ENCODE measurements at places on chromosomes 1 and 21.
A peak's percentile ranks its signal among the peaks of the same experiment; 100 is the strongest.

DNA sequence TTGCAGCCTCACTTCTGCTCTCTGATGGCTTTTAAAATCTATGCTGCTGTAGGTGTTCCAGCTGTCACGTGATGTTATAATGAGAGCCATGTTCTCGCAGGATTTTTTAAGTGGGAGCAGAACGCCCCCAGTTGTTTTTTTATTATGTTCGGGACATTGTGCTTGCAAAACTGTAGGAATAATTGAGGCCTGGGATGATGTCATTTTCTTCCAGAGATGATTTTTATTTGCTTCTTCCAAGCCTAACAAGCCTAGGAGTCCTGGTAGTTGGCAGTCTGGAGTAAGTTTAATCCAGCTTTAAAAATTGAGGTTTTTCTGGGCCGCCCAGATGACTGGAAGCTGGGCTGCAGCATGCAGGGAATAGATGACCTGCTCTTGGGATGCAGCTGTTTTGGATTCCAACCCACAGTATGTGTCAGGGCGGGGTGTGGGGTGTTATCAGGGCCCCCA, 34.6 kb upstream of the CHIT1 start:
- DNase-seq = no peak
- H3K4me1 ChIP-seq = peaks cover 10% of the 10 kb centered on the region
- H3K36me3 ChIP-seq = no peaks in the 10 kb centered on the region
- H3K27ac ChIP-seq = no peak overlapping the region
- no peak overlapping the region for H3K4me3 ChIP-seq
- H3K27me3 ChIP-seq = no peaks in the 10 kb centered on the region

DNA sequence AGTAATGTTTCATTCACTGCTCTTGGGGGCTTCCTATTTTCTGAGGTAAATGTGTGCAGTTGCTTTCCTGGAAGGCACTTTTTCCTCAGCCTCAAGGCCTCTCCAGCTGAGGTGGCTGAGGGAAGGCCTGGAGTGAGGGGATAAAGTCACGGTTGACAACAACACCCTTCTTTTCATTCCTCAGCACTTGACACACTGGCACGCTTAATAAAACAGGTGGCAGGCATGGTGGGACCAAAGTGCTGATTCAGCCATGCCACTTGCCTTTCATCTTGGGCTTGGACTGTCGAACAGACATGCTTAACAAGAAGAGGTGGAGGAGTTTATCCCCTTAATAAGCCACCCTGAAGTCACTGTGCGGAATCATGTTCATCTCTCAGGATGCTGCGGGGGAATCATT, 23.6 kb upstream of the GRHL3 start:
- no peak for DNase-seq
- H3K27me3 ChIP-seq = no peaks in the 10 kb centered on the region
- H3K27ac ChIP-seq = peak overlapping the region; percentile 31
- no peaks in the 10 kb centered on the region for H3K36me3 ChIP-seq
- H3K4me3 ChIP-seq = no peak overlapping the region

DNA sequence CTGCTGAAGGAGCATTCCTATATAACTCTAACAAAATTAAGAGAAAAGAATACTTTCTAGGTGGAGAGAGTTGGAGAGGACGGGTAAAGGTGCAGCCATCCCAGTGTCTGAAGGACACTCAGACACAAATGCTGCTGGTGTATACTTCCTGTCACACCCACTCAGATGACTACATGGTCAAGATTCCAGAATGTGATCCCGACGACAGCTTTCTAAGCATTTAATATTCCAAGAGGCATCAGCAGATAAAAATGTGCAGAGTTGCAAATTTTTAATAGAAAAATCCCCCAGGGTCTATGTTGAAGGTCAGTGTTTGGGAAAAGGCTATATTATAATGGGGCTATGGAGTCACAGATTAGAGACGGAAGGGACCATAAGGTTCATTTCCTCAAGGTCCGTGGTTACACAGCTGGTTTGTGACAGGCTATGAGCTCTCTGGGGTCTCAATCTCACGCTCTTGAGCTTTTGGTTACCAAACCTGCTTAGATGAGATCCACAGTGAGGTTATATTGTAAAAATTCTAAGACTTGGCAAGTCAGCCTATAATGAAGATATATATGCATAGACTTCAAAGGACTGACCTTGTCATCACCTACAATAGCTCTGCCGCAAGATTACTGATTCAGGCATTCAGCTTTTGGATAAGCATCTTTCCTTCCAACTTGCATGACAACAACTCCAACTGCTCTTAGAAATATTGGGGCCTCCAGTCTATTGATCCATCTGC, 35.1 kb downstream of the ZNF281 start:
- peaks cover 3% of the 10 kb centered on the region for H3K4me1 ChIP-seq
- H3K27me3 ChIP-seq = no peaks in the 10 kb centered on the region
- no peaks in the 10 kb centered on the region for H3K36me3 ChIP-seq
- no peak overlapping the region for H3K4me3 ChIP-seq
- no peak overlapping the region for H3K27ac ChIP-seq

GRCh38 chr21:28426545-28426944, 566.1 kb downstream of the LTN1 start:
- no peak for DNase-seq
- no peaks in the 10 kb centered on the region for H3K4me1 ChIP-seq
- H3K27ac ChIP-seq = no peak overlapping the region
- no peak overlapping the region for H3K4me3 ChIP-seq
- no peaks in the 10 kb centered on the region for H3K27me3 ChIP-seq
- no peaks in the 10 kb centered on the region for H3K36me3 ChIP-seq

GRCh38 chr1:42950116-42950481, 8.6 kb downstream of the SLC2A1 start:
- no peak for DNase-seq
- no peaks in the 10 kb centered on the region for H3K27me3 ChIP-seq
- peaks cover 5% of the 10 kb centered on the region for H3K4me1 ChIP-seq
- no peak overlapping the region for H3K4me3 ChIP-seq
- no peaks in the 10 kb centered on the region for H3K36me3 ChIP-seq
- H3K27ac ChIP-seq = no peak overlapping the region

DNA sequence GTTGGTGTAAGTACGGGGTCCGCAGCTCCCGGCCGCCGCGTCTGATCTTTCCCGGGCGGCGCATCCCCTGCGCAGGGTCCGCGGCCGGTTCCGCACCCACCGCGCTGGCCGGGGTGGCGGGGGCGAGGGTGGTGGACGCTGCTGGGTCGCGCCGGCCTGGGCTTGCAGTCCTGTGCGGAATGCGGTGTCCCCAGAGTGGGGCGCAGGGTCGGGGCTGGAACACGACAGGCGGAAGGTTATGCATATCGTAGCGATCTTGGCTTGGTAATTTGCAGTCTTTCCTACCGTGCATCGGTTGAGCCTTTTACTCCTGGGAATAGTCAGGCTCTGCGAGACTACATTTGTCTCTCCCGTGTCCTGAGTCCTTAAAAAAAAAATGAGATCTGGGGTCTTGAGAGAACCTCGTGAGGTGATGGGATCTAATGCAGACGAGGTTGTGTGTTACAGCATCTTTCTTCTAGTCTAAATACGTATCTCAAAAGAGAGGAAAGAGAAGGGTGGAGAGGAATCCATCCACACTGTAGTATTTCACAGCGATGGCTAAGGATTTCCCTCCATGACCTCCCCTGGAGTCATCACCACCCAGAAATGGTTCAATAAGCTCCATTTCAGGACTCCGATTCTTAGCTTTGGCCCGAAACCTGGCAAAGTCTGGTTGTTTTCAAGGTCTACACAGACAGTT, 572 bp downstream of the ATP1B1 start:
- H3K27me3 ChIP-seq = no peaks in the 10 kb centered on the region
- H3K27ac ChIP-seq = peak overlapping the region; percentile 90
- peak overlapping the region; percentile 81 for H3K4me3 ChIP-seq
- peaks cover 26% of the 10 kb centered on the region for H3K4me1 ChIP-seq
- no peak for DNase-seq

GRCh38 chr1:111597426-111597825, 22.2 kb upstream of the RAP1A start:
- no peak overlapping the region for H3K4me3 ChIP-seq
- DNase-seq = no peak
- H3K27ac ChIP-seq = peak overlapping the region; percentile 42
- H3K4me1 ChIP-seq = peaks cover 35% of the 10 kb centered on the region
- no peaks in the 10 kb centered on the region for H3K36me3 ChIP-seq

DNA sequence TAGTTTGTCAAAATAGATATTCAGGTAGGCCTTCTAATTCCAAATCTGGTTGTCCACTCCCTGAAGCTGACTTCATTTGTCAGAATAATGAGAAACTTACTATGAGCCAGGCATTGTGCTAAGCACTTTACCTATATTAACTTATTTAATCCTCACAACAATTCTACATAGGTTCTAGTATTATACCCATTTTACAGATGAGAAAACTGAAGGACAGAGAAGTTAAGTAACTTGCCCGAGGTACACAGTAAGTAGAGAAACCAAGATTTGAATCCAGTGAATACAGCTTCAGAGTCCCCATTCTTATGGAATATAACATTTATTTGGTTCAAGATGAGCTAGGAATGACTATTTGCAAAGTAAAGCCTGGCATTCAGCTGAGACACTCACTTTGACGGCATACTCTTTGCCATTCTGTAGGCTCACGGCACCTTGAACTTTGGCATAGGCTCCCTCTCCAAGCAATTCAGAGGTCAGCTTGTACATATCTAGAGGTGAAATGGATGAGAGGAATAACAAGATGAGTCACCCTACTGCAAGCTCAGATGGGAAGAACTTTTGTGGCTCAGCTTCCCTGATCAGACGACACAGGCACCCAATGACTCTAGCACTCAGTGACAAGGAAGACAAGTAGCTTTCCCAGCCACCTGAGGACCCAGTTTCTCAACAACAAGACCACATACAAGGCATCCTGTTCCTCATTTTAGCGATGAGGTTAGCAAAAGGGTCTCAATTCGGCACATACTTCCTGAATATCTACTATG, 23.7 kb downstream of the MKNK1 start:
- peak overlapping the region; percentile 78 for H3K27ac ChIP-seq
- no peaks in the 10 kb centered on the region for H3K27me3 ChIP-seq
- no peak overlapping the region for H3K4me3 ChIP-seq

DNA sequence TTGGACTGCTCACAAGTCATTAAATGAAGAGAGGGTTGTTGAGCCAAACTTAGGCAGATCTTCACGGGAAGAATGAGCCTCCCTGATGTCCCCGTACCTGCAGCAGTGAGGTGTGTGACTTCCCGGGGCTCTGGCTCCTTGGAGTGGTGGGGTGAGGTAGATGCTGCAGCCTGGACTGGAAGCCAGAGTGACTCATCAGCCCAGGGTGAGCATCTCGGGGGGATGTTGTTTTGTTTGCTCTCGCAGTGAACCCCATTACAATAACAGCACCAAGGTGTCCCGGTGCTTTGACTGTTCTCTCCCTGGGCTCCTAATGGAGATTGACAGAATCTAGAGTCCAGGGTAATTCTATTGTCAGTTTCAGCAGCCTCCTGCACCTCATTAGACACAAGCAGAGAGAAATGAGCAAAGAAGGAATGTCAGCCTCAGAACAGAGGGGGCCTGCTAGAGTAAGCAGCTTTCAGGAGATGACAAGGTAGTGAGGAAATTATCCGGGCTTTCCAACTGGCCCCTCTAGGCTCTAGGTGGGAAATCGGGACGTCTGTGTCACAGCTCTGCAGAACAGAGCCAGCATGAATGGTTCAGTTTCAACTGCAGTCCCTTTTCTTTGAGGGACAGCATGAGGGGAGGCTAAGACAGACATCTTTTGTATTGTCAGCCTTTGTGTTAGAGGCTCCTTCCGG, 36.0 kb upstream of the LRRN2 start:
- H3K4me1 ChIP-seq = no peaks in the 10 kb centered on the region
- no peak overlapping the region for H3K27ac ChIP-seq
- DNase-seq = no peak
- no peak overlapping the region for H3K4me3 ChIP-seq
- H3K36me3 ChIP-seq = no peaks in the 10 kb centered on the region

GRCh38 chr1:24635195-24635843, 7.8 kb upstream of the SRRM1 start:
- H3K4me3 ChIP-seq = no peak overlapping the region
- H3K27ac ChIP-seq = no peak overlapping the region
- no peak for DNase-seq
- no peaks in the 10 kb centered on the region for H3K4me1 ChIP-seq
- no peaks in the 10 kb centered on the region for H3K27me3 ChIP-seq
- no peaks in the 10 kb centered on the region for H3K36me3 ChIP-seq

DNA sequence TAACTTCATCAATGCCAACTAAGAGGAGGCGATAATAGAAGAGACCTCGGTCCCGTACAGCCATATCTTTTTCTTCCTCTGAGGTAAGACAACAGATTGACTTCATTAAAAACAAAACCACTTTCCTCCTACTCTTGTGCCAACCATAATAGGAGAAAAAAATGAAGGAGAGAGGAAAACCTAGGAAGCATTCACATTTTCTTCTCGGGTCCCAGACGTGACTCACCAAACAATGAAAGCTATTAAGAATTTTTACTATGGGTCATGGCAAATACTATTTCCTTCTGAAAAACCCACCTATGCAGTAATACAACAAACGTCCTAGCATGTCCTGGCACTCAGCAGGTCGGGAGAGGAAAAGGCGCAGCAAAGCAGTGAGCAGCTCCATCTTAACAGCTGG, 8.6 kb upstream of the BCL2L15 start:
- no peaks in the 10 kb centered on the region for H3K4me1 ChIP-seq
- H3K4me3 ChIP-seq = no peak overlapping the region

- no peak for DNase-seq
- H3K36me3 ChIP-seq = no peaks in the 10 kb centered on the region
- peaks cover 43% of the 10 kb centered on the region for H3K27me3 ChIP-seq
- H3K4me1 ChIP-seq = peaks cover 44% of the 10 kb centered on the region
- H3K27ac ChIP-seq = no peak overlapping the region
Measured at GRCh38 chr1:197911111-197911856, 5.9 kb upstream of the LHX9 start.

DNA sequence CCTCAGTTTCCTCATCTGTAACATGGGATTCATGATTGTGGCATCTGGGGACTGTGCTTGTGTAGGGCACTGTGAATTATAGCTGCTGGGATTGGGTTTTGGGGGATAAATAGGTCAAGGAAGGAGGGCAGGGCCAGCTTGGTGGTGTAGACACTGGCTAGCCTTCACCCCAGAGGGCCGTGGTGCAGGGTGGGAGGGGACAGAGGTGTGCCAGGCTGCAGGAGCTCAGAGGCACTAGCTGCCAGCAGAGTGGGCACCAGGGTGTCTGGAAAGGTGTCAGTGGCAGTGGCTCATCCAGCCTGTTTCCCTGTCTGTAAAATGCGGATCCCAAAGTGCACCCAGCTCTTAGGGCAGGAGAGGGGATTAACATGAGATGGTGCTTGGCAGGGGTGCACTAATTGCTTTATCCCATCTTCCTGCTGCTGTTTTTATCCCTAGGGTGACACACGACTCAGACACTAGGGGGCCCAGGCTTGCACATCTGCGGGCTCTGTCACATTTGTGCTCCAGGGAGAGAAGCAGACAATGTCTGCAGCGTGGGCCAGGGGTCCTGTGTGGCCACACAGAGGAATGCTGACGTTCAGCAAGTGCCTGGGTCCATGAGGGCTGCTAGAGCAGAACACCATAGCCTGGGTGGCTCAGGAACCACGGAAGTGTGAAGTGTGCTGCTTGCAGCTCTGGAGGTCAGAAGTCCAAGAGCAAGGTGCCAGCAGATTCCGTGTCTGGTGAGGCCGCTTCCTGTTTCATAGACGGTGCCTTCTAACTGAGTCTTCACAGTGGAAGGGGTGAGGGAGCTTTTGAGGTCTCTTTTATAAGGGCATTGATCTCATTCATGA, 19.3 kb downstream of the OBSCN start:
- H3K27ac ChIP-seq = peak overlapping the region; percentile 27
- no peak overlapping the region for H3K4me3 ChIP-seq
- no peaks in the 10 kb centered on the region for H3K36me3 ChIP-seq
- no peak for DNase-seq
- H3K27me3 ChIP-seq = no peaks in the 10 kb centered on the region
- no peaks in the 10 kb centered on the region for H3K4me1 ChIP-seq

Measured in upper lobe of left lung (tissue), 6 donors.